ENCODE measurements at places on chromosomes 4 and X. TPM values are rescaled to one million over a fixed set of nuclear protein-coding genes. Genes with fewer than 3 reads are reported as not detected.

Gene TRPC3
- total RNA-seq = not detected

Gene NMU
- not detected for total RNA-seq

Gene HMGB3
- total RNA-seq = 19.4 TPM

Gene ZNF157
- total RNA-seq = under 0.01 TPM

Gene TIGD4
- 1.00 TPM for total RNA-seq

Gene NOA1
- 26.2 TPM for total RNA-seq

Gene FBXO8
- 29.8 TPM for total RNA-seq

Gene ATOH1
- not detected for total RNA-seq

Gene TEX13C
- total RNA-seq = not detected

Gene CXorf65
- total RNA-seq = not detected

Gene GUCY1A1
- not detected for total RNA-seq

Gene KIF4A
- 11.7 TPM for total RNA-seq

Gene GTPBP6
- 27.5 TPM for total RNA-seq

Gene ASB5
- not detected for total RNA-seq
